ENCODE measurements at places on chromosomes 12 and 14. TPM values are rescaled to one million over a fixed set of nuclear protein-coding genes. Genes with fewer than 3 reads are reported as not detected.

RERGL gene
- 2.6 TPM for total RNA-seq

AQP2 gene
- not detected for total RNA-seq

CCDC198 gene
- not detected for total RNA-seq

KRT71 gene
- total RNA-seq: not detected

DPY19L2 gene
- total RNA-seq: 63.4 TPM

KCNC2 gene
- total RNA-seq: not detected

POTEG gene
- total RNA-seq: not detected

DNA sequence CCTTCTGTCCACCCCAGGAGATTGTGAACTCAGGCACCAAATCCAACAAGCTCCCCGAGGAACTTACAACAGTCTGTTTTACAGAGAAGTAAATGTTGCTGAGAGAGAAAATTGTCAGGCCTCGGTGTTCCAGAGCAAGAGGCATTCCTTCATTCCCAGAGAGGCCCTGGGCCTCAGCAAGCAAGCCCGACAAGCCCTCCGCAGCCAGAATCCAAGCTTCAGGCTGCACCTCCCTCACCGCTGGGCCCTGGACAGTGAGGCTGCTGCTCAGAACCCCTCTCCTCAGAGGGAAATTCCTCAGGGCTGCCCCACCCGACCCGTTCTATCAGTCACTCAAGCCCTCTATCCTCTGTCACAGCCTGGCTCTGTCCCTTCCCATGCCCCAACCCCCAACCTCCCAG lies 56.4 kb downstream of the ZFP36L1 start:
- no peak for DNase-seq

DNA sequence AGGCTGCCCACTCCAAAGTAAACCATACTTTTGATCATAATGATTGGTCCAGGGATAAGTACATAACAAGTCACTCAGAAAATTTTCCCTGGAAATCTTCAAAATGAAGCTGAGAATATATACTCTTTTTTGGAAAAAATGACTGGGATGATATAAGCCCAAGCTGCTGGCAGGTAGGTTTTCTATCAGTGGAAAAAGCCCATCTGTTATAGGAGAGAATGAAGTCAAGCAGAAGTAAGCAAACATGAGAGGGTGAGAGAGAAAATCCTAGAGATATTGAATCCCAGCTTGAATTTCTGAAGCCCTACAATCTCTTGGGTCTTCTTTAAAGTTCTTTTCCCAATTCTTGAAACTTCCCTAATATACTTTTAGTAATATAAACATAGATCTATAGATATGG lies 37.3 kb upstream of the ZDHHC17 start:
- no peak for DNase-seq

GRCh38 chr14:104892531-104893434 lies 27.7 kb downstream of the CEP170B start:
- no peak for DNase-seq

DNA sequence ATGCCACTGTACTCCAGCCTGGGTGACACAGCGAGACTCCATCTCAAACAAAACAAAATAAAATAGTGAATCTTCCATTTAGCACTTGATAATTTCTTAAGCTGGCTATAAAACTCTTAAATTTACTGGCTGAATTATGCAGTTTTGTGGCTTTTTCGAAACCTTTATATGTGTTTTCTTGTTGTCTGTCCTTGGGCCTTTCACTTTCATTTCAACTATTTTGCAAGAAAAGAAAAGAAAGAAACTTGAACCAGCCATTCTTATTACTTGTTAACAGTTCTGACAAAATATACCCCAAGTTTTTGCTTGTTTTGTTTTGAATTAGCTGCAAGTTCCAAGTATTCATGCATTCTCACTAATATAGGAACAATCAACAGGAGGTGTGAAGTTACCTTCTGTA lies 42.8 kb downstream of the PRICKLE1 start:
- no peak for DNase-seq

- no peak for DNase-seq
Measured at GRCh38 chr14:23389396-23389795, 12.6 kb downstream of the CMTM5 start.

GRCh38 chr12:78641837-78642423 lies 222.6 kb upstream of the SYT1 start:
- no peak for DNase-seq

GRCh38 chr14:51211149-51211548 lies 28.9 kb upstream of the TMX1 start:
- DNase-seq: peak; percentile 26

DNA sequence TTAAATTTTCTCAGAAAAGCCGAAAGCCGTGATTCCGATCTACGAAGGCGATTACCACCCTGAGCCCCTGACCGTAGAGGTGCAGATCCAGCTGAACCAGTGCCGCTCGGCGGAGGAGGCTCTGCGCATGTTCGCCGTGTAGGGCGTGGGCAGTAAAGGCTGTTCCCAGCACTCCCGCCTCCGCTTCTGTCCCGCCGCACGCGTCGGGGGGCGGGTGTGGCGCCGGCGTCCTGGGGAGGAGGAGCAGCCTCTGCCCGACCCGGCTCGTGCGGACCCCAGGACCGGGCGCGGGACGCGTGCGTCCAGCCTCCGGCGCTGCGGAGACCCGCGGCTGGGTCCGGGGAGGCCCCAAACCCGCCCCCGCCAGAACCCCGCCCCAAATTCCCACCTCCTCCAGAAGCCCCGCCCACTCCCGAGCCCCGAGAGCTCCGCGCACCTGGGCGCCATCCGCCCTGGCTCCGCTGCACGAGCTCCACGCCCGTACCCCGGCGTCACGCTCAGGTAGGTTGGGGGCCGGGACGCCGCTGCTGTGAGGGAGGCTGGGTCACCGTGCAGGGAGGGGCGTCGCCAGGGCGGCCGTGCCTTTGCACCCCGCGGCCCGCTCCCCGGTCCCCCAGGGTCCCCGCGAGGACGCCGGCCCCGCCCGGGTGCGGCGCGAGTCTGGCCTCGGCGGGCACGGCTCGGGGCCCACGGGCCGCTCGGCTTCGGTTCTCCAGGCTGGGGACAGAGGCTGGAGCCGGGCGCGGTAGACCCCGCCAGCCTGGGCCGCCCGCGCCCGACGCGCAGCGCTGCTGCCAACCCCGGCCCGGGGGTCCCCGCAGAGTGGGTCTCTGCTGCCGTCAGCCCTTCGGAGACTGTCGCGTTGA lies at the start of gene B3GNT4:
Gene B3GNT4 (plus strand): TSS at position 409 of the 866 bp plus-strand sequence. CDS start 910 bp downstream, outside the sequence.
- DNase-seq: peak; percentile 72

DNA sequence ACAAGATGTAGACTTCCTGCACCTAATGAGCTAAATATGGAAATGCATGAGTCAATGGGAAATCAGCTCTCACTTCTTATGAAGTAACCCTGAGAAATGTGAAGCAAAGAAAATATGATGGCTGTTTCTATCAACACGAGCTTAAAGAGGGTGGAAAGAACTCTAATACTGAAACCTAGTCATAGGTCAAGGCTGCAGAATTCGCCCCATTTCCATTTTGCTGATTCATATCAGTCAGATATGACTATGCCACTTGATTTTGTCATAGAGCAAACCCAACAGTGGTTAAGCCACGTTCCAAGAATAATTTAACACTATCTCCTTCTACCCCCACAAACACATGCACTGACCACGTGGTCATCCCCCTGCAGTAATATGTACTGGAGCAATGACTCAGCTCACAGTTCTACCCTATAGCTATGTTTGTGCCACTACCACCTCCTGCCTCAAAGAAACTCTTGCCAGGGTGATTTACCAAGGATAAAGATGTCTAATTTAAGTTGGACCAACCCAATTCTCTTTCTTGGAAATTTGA lies 157.5 kb downstream of the TMTC3 start:
- DNase-seq: no peak

- no peak for DNase-seq
Measured at GRCh38 chr12:93679308-93679925, 2.2 kb downstream of the CRADD start.

DNA sequence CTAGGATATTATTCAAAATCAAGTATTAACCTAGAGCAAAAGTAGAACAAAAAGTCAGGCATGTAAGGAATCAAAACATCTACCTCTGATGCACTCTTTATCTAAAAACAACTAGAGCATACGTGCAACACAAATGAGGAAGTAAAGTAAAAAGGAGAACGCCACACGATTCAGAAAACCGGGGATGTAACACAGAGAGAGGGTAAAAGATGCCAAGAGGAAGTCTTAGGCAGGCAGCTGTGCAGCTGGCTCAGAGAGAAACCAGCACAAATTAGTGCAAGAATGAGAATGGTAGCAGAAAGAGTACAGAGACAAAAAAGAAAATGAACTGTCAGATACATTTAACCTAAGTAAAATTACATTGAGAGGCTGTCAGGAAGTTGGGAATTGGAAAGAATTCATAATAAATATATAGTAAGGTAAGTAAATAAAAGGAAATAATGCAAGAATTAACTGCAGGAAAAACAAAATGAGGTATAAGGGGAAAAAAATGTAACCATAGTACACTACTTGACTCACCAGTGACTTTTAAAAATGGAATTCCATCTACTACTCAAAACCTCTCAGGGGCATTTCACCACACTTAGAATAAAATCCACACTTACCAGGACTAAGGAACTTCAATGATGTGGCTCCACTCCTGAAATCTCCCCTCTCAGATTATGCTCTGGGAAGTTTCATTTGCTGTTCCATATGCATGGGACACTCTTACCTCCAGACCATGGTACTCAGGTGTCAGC lies 17.1 kb downstream of the BCAT1 start:
- no peak for DNase-seq

- DNase-seq: no peak
Measured at GRCh38 chr14:65360144-65360784, 52.3 kb upstream of the FUT8 start.

DNA sequence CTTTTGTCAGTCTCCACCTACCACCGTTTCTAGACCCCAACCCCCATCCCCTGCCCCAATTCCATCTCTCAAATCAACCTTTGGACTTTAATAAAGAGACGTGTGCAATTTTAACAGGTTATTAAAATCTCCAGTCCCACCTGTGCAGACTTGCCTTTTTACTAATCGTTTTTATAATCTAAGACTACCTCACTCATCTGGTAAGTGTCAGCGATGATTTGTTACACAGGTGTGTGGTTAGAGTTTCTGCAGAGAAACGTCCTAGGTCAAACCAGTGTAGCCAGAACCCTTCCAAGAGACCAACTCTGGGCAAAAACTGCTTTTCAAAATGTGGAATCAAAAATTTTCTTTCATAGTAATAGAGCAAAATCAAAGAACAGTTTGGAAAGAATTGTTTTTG lies 60.4 kb upstream of the PELI2 start:
- DNase-seq: no peak

- no peak for DNase-seq
Measured at GRCh38 chr12:112933129-112933505, 5.2 kb upstream of the OAS3 start.

DNA sequence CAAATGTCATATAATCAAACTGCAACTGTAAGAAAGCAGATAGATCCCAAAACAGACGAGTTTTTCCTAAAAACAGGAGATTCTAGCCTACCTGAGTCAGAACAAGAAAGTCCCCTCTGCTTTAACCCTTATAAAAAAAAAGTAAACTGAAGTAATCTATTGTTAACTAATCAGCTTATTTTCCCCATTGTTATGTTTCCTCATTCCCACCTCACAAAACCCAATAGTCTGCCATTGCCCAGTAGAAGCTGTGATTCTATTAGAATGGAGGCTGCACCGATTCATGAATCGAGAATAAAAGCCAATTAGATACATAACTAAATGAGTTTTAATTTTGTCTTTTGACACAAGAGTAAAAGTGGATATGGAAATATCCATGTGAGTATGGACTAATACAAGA lies 115.4 kb downstream of the MED13L start:
- DNase-seq: no peak

- no peak for DNase-seq
Measured at GRCh38 chr12:101596172-101596571, 1.4 kb downstream of the MYBPC1 start.

DNA sequence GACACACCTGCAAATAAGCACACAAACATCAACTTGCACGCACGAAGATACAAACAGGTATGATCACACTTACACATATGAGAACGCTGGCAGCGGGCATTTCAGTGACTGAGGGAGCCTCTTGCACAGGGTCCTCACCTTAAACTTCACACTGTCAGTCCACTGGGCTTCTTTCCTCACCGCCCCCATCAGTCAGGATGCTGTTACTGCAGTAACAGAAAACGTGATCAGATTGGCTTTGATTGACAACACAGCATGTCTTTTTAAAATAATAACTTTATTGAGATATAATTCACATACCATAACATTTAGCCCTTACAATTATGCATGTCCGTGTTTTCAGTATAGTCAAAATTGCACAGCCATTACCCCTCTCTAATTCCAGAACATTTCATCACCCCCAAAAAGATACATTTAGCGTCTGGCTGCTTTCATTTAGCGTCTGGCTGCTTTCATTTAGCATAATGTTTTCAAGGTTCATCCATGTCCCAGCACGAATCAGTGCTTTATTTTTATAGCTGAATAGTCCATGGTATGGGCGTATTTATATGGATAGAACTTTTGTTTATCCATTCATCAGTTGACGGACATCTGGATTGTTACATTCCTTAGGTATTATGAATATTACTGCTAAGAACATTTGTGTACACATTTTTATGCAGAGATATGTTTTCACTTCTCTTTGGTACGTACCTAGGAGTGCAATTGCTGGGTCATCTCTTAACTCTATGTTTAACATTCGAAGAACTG lies 8.4 kb downstream of the CCDC197 start:
- DNase-seq: no peak

GRCh38 chr12:12885096-12885792 lies 6.1 kb upstream of the GPRC5A start:
- DNase-seq: no peak

DNA sequence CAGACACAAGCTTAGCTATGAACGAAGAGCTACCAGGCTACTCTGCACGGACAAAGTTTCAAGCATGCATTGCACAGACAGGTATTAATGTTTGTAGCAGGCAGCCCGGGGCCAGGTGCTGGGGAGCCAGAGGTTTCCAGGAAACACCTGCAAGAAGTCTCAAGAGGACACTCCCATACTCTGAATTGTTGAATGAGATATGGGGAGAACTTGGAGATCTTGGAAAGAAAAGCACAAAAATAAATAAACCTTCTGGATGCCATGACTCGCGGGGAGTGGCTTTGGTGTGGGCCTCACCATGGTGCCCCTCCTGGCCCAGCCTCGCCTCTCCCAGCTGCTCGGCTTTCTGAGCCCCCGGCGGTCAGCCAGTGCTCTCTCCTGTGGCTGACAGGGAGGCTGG lies 186.8 kb downstream of the TTC7B start:
- no peak for DNase-seq

GRCh38 chr12:50740307-50740706 lies 23.6 kb upstream of the ATF1 start:
- no peak for DNase-seq

GRCh38 chr14:91374879-91375702 lies 42.5 kb downstream of the CCDC88C start:
- DNase-seq: no peak
